ENCODE measurements at places on chromosomes 1 and 21. TPM values are rescaled to one million over a fixed set of nuclear protein-coding genes. Genes with fewer than 3 reads are reported as not detected.

- no peak for DNase-seq
Measured at GRCh38 chr1:243801378-243801777, 48.7 kb downstream of the AKT3 start.

- no peak for DNase-seq
Measured at GRCh38 chr1:170731566-170732251, 67.8 kb downstream of the PRRX1 start.

DNA sequence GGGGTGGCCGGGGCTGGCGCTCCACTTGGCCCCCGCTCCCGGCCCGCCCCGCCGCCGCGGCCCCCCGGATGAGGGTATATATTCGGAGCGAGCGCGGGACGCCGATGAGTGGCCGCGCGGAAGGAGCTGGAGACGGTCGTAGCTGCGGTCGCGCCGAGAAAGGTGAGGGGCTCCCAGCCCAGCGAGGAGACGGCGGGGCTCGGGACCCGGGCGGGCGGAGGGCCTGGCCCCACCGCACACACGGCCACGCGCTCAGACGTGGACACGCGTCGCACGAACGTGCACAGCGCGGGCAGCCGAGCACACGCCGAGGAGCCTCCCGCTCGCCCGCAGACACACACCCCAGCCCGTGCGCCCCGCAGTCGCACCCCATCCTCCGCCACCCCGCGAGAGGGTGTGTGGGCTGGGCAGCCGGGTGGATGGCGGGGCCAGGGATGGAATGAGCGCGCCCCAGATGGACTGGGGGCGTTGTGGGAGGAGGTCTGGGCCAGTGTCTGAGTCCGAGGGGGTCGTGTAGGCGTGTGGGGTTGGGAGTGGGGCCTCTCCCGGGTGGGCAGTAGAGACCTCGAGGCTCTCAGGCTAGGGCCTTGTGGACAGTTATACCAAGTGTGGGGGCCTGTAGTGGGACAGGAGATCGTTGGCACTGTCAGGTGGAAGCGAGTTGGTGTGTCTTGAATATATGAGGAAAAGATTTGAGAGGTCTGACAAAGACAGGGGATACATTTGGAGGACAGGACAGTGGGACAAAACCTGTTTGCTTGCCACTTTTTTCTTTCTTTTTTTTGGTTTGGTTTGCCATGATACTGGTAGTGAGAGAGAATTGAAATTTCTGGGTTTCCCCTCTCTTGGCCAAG, at the start of gene UAP1:
Gene UAP1 (plus strand): TSS at position 107 of the 854 bp plus-strand sequence. CDS start 4,347 bp downstream, outside the sequence.
- no peak for DNase-seq

DNA sequence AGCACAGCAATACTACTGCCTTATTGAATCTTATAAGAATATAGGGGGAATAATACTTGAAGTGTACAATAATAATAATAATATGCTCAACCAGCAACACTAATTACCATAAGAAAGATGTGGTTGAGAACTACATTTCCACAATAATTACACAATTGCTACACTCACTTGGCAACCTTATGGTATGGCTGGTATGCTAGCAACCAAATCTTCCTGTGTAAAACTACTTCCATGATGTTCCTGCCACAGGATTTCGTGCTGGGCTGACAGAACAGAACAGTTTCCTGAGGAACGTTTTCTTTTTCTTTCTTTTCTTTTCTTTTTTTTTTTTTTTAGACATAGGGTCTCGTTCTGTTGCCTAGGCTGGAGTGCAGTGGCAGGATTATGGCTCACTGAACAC, 50.6 kb downstream of the KIF26B start:
- DNase-seq = no peak

DNA sequence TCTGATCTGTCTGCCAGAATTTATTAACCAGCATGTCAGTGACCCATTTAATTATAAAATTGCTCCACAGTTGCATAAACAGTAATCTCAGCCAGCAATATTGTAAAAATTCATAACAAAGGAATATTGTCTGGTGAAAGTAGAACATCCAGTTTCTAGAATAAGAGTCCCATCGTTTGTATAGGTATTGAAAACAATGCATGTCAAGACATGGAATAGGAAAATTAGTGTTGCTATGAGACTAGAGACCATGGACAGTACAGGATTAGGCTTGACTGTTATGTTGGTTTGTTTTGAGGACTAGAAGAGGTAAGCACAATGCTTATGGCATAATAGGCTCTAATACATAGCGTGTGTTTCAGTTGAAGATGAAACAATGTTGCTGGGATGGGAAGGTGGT, 37.1 kb downstream of the ATF6 start:
- no peak for DNase-seq

DNA sequence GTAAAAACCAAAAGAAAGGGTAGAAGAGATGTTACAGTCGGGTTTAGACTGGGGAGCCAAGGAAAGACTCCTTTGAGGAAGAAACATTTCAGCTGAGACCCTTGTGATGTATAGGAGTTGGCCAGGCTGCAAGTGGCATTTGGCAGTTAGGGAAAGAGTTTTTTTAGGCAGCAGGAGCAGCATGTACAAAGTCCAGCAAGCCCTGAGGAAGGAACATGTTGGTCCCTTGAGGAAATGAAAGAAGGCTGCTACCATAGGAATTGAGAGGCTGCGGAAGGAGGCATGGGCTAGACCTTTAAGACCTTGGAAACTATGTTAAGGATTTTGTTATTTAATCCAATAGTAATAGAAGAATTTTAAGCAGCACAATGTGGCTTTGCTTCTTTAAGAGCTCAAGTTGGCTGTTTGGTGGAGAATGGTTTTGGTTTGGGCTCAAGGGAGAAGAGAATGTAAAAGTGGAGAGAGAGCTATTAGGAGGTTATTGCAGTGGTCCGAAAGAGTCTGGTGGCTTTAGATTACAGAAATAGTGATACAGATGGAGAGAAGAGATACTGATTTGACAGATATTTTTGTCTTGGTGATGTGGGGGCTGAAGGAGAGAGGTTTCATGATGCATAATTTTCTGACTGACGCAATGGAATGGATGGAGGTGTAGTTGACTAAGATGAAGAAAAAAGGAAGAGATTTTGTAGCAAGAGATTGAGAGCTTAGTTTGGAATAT, 26.6 kb downstream of the SMAP2 start:
- no peak for DNase-seq

- DNase-seq = no peak
Measured at GRCh38 chr1:225541383-225541782, 111.5 kb downstream of the ENAH start.

DNA sequence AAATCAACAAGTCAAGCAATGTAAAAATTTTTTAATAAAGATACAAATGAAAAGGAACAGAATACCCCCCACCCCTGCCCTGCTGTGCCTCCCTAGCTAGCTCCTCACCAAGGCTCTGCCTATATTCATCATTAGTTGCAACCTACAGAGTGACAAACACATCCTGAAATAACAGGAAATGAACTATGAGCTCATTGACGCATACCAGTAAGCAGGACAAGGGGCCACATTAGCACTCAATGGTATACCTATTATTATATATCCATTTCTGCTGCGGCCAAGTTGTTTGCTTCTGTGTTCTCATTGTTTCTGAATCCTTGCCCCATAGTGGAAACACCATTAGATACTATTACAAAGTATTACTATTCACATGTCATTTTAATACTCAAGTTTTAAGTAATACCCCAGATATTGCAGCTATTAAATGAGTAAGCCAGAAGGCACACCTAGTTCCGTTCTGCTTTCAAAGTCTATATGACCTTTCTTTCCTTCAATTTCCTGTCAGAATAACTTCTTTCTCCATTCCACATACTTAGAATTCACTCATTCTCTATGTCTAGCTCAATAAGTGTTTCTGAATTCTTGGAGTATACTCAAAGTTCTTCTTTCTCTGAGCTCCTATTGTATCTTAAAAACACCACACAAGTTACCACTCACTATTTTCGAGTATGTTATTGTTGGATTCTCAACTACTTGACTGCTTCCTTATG, 1214.9 kb downstream of the PLA2G4A start:
- DNase-seq = no peak

DNA sequence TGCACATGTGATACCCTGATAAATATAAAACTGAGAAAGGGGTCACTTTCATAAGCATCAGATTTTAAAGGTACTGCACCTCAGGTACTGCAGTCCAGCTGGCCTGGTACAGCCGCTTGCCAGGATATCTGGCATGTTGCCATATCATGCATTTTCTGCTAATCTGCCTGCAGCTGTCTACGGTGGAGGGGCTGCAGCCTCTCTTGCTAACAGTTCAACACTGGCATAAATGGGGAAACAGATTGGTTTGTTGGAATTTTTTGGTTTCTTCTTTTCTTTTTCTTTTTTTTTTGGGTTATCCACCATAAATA, 71.5 kb downstream of the MIS18A start:
- no peak for DNase-seq

COL9A2 gene
- total RNA-seq = 3.2 TPM

SPRR5 gene
- total RNA-seq = not detected

VWA5B1 gene
- not detected for total RNA-seq

MLLT11 gene
- total RNA-seq = 2.1 TPM

ADIPOR1 gene
- total RNA-seq = 102 TPM

IVL gene
- 1.9 TPM for total RNA-seq

ADGRL4 gene
- total RNA-seq = not detected

ZNF683 gene
- not detected for total RNA-seq
